ENCODE measurements at places on chromosomes 11 and 22.

GRCh38 chr11:132318421-132319157, 948.2 kb downstream of the NTM start:
- no peak for DNase-seq

DNA sequence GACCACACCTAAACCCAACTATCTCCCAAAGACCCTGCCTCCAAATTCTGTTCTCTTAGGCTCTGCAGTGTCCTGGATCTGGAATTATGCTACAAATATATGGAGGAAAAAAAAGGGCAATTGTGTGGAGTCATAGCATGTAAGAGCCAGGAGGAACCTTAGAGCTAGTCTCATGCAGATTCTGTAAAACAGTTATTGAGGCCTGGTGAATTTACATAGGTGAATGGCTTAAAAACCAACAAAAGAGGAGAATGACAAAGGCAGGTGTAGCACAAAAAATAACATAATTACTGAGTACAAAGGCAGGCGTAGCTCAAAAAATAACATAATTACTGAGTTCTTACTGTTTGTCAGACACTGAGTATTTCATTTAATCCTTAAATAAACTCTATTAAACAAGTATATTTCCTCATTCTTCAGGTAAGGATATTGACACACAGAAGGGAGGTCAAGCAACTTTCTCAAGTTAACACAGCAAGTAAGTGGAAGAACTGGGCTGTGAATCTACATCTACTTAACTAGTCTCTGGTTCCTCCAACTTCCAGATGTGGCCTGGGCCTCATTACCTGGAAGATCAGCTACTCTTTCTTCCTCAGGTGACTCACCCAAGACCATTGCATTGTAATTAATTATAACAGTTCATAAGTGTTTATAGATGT, 938.9 kb upstream of the TENM4 start:
- peak; percentile 70 for DNase-seq

DNA sequence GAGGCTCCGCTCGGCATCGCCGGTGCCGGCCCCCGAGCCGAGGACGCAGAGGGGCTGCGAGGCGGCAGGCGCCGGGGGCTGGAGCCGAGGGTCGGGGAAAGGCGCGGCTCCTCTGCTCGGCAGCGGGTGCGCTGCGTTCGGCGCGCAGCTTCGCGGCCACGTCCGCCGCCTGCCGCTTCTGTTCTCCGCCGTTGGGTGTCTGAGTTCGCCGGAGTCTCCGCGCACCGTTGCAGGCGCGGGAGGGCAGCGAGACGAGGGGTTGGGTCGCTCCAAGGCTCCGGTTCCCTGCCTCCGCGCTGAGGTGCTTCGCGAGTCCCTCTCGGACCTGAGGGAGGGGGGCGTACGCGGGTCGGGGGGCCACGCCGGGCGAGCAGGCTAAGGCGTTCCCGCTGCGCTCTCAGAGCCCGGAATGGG, 347 bp downstream of the MN1 start:
- DNase-seq, result no peak

- no peak for DNase-seq
Observed at GRCh38 chr11:75555079-75555811, 6.8 kb upstream of the SERPINH1 start.

DNA sequence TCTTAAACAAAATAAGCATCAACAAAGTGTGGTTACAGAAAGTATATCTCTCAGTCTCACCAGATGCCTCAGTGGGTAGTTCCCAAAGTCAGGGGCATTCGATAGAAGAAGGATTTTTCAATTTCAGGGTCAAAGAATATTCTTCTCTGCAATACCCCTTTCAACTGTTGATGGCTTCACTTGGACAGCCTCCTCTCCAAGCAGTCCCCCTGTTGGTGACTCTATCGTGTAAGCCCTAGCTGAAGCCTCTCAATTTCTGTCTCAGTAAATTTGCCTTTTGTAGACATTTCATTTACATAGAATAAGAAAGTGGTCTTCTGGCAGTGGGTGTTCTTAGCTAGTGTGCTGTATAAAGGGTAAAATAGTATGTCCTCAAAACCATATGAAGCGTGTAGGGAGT, 11.3 kb upstream of the CCDC83 start:
- DNase-seq, result no peak

- DNase-seq, result no peak
Observed at GRCh38 chr22:31192513-31192912, 19.6 kb upstream of the LIMK2 start.

DNA sequence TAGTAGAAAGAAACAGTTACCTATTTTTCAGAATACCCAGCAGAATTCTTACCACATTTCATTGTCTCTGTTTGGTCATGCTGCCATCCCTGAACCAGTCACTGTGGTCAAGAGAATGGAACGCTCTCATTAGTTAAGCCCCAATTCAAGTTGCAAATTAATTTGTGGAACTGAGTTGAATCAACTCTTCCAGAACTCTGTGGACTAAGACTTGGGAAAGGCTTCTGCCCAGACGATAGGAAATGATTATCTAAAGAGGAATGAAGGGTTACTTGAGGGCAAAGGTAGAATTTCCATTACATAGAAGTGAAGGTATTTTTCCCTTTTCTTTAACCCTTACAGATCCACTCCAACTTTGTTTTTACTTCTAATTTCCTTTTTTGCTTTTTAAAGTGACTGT, 286.4 kb downstream of the DYNC2H1 start:
- DNase-seq, result no peak

GRCh38 chr11:119624102-119624615, 104.8 kb downstream of the NECTIN1 start:
- DNase-seq, result no peak

DNA sequence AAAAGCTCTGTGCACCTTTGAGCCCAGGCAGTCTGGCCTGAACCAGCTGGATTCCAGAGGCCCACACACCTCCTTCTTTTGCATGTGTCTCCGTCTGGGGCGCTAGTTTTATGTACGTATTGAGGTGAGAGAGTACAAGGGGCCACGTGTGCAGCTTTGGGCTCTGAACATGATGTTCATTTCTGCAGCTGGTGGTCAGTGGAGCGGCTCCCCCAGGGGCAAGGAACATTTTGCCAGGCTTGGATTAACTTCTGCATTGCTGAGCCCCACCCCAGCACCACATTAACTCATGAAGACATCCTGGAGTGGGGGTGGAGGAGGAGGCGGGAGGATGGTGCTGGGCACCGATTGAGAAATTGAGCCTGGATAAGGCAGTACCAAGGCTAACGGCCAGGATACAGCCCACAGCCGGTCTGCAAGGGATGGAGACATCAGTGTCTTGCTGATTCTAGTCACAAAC, 13.8 kb downstream of the USP2 start:
- DNase-seq, result no peak

GRCh38 chr11:62954478-62954877, 30.3 kb downstream of the SLC22A6 start:
- no peak for DNase-seq

- DNase-seq, result no peak
Observed at GRCh38 chr11:114060392-114061047, 1.0 kb downstream of the ZBTB16 start.

DNA sequence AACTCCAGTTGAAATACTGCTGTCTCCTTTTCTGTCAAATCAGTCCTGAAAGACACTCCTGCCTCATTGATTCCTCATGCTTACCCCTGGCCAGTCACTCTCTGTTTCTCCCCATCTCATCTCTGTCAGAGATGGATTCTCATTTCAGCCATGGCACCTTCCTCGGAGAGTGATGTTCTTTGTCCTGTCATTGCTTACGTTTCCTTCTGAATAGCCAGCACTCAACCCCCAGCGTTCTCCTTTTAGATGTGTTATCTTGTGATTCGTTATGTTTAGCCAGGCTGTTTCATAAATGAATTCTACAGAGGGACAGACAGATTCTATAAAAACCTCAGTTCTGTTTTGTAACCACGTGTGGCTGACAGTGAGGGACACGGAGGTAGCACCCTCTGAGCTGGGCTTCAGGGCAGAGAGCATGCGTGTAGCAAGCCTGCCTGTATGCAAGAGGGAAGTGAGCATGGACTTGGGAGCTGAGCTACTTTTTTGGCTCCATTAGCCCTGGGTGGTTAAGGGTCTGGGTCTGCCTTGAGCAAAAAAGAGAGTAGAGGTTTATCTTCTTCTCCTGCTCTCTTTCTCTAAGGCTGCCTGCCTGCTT, 354.6 kb downstream of the DDX10 start:
- DNase-seq, result no peak

DNA sequence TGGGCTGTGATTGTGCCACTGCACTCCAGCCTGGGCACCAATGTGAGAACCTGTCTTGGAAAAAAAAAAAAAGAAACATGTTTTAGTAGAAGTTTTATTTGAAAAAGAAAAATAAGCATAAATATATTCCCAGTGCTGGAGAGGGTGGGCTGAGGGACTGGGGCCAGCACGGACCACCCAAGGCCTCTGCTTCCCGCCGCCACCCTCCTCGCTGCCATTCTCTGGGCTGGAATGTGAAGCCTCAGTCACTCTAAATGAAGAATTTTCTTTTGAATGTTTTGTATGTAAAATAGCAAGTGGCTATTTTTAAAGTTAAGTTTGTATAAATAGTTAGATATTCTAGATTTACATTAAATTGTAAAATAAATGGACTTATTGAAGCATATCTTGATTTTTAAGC, 5.1 kb upstream of the TRMU start:
- no peak for DNase-seq

DNA sequence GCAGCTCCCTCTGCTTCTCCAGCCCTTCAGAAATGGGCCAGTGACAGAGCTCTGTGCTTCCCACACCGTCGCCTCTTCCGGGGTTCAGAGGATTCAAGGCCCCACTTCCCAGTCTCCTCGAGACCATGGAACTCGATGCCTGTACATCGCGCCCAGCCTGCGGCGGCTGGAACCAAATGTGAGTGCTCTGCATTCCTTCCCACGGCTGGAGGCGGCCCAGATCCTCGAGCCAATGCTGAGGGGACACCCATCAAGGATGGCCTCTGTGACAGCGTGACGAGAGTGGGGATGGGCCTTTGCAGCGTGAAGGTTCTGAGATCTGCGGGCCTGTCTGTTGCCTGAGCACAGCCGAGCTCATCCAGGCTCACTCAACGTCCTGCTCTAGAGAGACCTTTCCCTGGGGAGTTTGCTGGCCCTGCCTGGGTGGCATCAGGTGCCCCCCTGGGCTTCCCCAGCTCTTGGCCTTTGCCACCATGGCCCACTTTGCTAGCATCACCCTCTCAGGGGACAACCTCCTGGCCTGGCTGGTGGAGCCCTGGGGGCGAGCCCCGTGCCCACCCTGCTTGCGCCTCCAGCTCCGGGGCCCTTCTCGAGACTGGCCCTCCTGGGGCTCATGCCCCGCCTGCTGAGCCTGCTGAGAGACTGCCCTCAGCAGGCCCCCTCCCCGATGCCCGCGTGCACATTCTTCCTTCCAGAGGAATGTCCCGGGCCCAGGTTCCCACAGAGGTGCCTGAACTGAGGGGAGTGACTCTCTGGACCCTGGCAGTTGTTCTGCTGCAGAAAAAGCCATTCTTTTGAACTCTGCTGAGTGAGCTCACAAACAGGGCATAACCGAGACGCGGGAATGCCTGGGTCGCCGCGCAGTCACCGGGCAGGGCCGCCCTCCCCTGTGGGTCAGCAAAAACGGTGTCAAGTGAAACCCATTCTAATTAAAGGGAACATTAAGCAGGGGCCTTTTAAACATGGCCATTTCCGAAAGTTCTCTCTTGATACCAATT, 7.3 kb upstream of the MYEOV start:
- DNase-seq, result no peak

- DNase-seq, result no peak
Observed at GRCh38 chr11:43941257-43941994, 1.0 kb upstream of the C11orf96 start.

- no peak for DNase-seq
Observed at GRCh38 chr11:70771099-70771885, 373.0 kb downstream of the CTTN start.

GRCh38 chr11:96136613-96137298, 206.2 kb downstream of the MAML2 start:
- DNase-seq, result no peak

DNA sequence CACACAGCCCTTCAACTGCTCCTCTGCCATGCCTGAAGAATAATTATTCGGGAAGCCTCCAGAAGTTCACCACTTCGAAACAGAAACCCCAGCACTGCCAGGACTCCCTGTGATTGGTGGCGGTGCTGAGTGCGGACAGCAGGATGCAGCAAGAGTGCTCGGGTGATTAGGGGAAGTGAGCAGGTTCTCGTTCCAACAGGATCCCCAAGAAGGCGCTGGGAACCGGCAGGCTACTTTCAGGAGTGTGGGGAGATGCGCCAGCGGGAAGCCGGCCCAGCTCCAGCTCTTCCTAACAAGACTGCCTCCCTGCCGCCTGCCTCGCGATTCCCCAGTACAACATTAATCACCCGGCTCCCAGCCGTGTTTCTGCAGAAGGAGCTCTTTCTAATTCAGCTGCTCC, 630.2 kb downstream of the BRD1 start:
- no peak for DNase-seq

DNA sequence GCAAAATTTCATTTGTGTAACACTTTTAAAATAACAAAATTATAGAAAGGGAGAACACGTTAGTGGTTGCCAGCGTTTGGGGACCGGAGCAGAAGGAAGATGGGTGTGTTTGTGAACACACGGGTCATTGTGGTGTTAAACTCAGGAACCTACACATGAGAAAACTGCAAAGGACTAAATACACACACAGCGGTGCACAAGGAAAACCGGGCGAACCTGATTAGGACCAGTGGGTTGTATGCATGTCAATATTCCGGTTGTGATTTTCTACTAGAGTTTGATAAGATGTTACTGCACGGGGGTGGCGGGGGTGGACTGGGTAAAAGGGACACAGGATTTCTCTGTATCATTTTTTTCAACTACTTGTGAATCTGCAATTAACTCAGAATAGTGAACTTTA, 351.2 kb downstream of the OPCML start:
- DNase-seq, result peak; percentile 1

GRCh38 chr11:133269267-133269666, 263.0 kb downstream of the OPCML start:
- no peak for DNase-seq
